ENCODE measurements at places on chromosomes 2 and 18.

DNA sequence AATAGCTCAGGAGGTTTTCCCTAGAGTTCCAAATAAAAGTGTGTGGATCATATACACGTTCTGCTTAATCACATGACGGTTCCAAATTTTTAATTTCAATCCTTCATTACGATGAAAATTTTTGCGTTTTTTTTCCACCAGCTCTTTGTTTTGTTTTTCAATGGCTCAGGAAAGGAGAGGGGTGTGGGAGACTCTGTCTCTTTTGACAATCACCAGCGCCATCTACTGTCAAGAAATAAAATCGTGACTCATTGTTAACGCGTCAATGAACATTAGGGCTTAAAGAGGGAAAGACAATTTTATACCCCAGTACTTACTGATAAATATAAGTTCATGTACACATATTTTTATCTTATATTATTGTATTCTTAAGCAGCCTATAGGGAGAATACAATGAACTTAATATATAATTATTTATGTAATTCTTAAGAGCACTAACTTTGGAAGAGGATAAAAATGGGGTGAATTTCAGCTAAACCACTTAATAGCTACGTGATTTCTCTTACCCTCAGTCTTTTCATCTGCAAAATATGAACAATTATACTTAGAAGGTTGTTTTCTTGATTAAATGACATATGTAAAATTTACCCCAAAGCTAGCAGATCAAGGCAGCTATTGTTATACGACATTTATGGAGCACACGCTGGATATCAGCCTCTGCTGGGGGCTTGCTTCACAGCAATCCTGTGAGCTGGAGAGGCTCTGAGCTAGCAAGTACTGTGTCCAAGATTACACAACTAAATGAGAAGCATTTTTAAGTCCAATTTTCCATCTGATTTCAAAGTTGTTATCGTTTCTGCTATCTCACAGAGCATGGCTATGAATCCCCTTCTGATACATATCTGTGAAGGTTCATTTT, 47.4 kb upstream of the RMDN2 start:
- peak; percentile 39 for DNase-seq

DNA sequence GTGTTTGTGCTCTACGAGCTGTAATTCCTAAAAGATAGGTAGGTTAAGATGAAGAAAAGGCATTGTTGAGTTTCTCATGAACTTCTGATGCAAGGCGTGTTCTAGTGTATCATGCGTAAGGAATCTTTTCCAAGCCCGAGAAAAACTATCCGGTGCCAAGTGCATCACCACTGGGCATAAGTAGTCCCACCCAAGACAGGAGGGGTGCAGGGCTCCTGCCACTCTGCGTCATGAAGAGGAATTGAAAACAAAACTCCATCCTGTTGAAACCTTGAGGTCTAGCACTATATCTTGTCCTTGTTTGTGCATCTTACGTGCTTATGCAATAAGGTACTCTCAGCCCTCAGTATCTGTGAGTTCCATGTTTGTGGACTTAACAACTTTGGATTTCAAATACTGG, 45.7 kb downstream of the RAB31 start:
- DNase-seq: no peak

DNA sequence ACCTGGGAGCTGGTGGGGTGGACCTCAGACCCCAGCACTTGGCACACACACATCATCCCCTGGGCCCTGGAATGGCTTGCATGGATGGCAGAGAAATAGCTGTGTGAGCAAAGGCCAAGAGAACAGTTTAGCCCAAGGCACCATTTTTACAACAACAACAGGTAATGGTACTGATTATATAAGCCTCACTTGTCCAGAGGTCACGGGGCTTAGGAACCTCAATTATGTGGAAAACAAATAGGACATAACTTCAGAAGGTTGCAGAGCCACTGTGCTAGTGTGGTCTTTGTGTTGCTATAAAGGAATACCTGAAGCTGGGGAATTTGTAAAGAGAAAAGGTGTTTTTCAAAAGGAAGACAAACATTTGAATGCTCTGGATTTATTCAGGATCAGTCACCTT, 13.2 kb downstream of the STEAP3 start:
- DNase-seq: no peak

DNA sequence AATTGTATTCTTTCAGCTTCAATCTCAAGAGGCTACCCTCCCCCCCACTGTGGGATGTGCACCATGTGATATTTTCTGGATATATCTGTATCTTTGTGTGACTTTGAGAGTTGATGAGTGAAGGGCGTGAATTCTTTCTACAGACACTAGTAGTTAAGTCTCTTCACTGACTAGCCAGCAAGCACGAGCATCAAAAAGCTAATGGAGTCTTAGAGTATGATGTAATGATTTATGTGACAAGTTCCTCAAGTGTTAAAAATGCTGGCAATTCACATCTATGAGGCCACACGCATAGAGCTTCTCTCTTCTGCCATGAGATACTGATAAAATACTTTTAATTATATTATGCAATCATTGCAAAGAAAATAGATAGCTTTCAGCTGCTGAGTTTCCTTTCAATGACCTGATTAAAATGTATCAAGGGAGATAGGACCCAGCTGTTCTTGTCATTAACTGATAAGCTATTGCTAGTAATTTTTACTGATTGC, 304.8 kb downstream of the TRIB2 start:
- DNase-seq: no peak
